Skin of body (tissue), 3 donors: ENCODE measurements at places on chromosomes 1 and 21.

DNA sequence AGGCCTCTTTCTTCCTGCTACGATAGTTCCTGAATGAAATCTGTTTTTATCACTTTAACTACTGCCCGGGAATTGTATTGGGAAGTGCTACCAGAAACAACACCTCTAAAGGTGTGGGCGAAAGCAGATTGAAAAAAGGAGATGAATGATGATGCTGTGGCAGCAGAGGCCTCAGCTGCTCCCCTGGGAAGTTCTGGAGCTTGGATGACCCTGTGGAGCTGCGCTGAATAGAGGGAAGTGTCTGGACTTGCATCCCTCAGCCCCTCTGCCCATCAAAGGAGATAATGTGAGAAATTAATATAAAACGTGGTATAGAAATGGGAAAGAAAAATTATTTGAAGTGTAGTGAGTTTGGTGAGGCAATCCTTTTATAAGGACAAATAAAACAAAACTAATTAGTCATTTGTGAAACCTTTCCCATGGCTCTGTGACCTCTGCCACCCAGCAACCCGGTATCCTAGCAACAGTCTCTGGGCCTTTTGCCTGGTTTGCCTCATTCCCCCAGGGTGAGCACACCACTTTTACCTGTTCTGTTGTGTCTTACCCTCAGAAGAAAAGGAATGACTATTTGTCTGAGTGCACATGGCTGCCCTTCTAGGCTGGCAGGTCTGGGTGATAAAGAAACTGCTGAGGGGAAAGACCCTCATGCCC is 21.3 kb downstream of the OVAAL start:
- no peak for DNase-seq

DNA sequence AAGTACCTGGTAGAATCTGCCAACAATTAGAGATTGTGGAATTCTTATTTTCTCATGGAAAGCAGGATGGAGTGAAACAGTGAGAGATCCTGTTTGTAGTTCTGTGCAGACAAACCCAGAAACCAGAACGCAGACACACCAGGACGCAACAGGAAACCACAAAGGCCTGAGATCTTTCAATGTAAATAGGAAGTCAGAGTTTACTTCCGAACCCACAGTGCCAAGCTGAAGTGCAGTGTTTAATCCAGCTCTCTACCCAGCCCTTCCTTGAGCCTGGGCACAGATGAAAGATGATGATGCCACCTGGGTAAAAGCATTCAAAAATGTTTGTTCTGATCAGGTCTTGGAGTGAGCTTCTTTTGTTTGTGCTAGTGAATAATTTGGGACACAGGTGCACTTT is 244.2 kb upstream of the HOOK1 start:
- DNase-seq = no peak

DNA sequence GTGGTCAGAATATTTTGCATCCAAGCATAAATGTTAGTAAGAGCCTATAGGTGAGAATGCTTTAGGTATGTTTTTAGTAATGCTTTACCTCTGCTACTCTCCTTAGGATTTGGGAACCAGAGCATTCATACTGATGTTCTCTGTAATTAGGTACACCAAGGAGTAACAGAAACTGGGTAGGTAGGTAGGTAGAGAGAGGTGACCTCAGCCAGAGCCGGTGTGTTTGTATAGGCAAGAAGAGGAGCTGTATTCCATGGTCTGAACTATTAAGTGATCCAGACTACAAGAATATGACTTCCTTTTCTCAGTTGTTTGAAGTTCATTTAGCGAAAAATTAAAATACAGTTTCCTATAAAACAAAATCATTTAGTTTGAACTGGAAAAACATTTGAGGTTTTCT is 108.5 kb downstream of the SDCCAG8 start:
- DNase-seq = no peak

GRCh38 chr1:23563003-23563402 is 3.7 kb upstream of the ID3 start:
- no peak for DNase-seq

DNA sequence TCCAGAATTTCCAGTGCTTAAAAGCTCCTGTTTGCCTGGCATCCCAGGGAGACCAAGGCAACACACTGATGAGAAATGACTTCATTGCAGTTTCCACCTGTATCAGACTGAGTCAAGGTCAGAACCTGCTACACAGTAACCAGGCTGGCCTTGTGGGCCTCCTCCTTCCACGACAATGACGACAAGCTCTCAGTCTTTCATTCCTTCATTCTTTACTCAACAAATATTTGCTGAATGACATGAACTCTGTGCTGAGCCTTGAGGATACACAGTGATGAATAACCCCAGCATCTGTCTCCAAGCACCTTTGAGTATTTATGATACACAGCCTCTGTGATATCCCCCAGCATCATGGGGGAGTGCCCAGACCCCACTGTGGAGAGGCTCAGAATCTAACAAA is 8.9 kb upstream of the LCE5A start:
- no peak for DNase-seq

- DNase-seq = peak; percentile 28
These were observed at the start of gene MARCKSL1 for GRCh38 chr1:32335790-32336590. Gene MARCKSL1 (minus strand): TSS chr1:32336233. CDS start chr1:32336033, 200 bp downstream.

- no peak for DNase-seq
These were observed 97.2 kb downstream of the NAV1 start for GRCh38 chr1:201636097-201636496.

GRCh38 chr1:224498574-224499170 is 64.1 kb upstream of the WDR26 start:
- DNase-seq = no peak
